ENCODE measurements at places on chromosomes 6 and 20.

DNA sequence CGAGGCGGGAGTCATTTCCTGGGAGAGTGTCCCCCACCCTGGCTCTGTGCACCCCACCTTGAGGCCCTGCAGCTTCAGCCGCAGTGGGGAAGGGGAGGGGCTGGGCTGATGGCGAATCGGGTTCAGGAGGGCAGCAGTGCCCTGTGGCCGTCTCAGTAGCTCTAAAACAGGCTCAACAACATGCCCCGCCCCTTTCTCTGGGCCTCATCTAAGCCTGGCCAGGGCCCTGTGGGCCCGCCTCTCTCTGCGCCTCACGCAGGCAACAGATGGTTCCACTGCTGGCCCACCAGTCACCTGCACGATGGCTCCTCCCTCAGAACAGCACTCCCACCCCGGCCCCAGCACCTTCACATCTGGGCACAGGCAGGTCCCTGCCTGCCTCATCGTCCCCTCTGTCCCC lies 30.2 kb downstream of the CHRNA4 start:
- DNase-seq: no peak

DNA sequence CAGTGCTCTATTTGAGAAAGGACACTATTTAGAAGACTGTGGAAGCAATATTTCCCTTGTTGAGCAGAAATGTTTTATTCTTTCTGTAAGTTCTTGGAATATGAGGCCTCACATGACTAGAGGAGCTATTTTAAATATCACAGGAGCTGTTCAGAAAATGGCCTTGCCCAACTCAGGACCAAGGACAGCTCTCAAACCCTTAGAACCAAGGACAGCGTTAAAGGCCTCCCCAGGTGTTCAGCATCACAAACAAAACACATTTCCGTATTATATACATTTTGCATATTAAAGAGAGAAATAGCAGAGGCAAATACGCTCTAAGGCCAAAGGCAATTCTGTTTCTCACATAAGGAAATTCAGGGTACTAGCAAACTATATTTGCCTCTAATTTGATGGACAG lies 631.4 kb downstream of the CDH26 start:
- no peak for DNase-seq

GRCh38 chr20:6663104-6663503 lies 104.4 kb upstream of the BMP2 start:
- no peak for DNase-seq

GRCh38 chr6:79706527-79706926 lies 75.4 kb downstream of the SH3BGRL2 start:
- DNase-seq: no peak

DNA sequence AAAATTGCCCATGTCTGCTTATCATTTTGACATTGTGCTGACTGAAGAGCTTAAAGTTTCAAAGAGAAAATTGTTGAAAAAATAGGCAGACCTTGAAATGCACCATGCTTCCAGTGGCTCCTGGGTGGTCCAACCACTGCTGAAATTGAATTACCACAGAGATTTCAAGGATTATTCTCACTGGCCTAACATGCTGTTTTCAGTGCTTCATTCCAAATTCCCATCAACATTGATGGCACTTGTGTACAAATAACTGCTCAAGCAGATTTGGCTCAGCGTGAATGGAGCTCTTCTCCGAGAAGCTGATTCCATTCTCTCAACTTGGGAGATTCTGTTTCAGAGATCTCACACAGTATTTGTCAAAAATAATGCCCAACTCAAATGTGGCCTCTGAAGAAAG lies 75.5 kb downstream of the LAMA4 start:
- DNase-seq: no peak

DNA sequence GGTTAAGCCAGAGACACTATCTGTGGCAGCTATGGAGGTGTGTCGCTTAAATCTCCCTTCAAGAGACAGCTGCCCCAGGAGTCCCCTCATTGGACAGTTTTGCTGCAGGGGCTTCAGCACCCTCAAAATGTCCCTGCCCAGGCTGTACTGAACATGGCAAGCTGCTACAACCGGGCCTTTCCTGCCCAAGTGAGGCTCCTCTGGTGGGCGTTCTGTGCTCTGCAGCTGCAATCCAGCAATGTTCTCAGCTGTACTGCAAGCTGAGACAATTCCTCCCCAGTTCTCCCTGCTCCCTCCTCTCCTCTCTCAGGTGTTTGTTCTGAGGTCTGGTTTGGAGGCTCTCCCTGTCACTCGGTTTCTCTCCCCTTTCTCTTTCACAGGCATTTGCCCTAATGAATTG lies 190.8 kb upstream of the LAMP5 start:
- no peak for DNase-seq

Data from BJ (cell line).